ENCODE measurements at places on chromosomes 7 and 10. TPM values are rescaled to one million over a fixed set of nuclear protein-coding genes. Genes with fewer than 3 reads are reported as not detected.

The ANKMY2 gene
- 15.8 TPM for polyA plus RNA-seq

DNA sequence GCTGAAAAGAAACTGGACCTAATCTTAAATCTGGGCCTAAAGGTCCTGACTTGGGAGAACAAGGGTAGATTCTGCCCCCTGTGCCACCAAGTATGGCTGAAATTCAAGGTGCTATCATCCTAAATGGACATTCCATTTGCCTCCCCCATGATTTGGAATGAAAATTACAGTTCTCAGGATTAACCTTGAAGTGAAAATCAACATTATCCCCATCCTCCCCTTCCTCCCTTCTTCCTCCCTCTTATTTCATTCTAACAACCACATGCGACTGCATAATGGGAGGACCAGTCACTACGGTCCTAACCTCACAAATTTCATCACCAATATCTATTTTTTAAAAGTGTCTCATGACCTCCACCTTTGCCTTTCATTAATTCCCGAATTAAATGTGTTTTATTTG is 62.1 kb downstream of the SEMA3C start:
- no peak for DNase-seq

- DNase-seq, result no peak
These were observed 85.9 kb downstream of the MAD1L1 start for GRCh38 chr7:2146676-2147472.

The NXPH1 gene
- not detected for polyA plus RNA-seq

The MARVELD1 gene
- 68.1 TPM for polyA plus RNA-seq

The GPR141 gene
- not detected for polyA plus RNA-seq

DNA sequence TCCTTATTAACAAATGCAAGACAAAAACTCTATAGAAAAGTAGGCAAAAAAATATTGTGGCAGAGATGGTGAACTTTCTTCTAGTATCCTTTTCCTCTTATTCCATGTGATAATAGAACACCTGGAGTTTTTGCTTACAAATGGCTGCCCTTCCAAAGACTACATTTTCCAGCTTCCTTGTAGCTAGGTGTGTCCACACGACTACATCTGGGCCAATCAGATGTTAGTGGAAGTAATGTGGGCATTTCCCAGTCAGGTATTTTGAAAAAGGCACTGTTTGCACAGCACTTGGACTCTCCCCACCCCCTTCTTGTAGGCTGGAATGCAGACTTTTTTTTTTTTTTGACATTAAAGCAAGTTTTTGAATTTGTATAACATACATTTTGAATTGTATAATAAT is 105.5 kb upstream of the TBX20 start:
- no peak for DNase-seq

DNA sequence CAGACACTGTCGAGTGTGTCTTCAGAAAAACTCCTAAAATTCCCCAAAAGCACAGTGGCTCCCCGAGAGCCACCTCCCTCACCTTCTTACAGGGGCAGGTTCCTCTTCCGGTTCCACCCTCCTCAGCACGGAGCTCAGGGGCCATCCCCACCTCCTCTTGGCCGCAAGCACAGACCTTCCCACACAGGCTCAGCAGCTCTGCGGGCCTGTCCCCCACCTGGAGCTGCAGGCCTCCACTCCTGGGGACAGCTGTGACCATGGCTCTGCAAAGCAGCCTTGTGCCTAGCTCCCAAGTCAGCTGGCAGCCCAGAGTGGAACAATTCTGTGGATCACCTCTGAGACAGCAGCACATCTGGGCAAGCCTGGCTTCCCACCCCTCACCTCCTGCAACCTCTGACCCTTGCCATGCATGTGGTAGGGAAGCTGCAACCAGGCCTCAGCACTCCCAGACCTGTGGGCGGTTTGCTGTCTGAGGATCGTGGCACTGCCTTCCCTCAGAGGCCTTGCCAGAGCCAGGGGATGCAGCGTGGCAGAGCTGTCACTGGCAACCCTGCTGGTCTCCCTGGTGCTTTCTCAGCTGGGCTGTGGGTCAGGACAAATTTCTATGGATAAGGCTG is 79.7 kb downstream of the ALOX5 start:
- DNase-seq, result no peak

The CALCR gene
- not detected for polyA plus RNA-seq

The SH2D4B gene
- polyA plus RNA-seq, result not detected

The TRPV5 gene
- not detected for polyA plus RNA-seq

DNA sequence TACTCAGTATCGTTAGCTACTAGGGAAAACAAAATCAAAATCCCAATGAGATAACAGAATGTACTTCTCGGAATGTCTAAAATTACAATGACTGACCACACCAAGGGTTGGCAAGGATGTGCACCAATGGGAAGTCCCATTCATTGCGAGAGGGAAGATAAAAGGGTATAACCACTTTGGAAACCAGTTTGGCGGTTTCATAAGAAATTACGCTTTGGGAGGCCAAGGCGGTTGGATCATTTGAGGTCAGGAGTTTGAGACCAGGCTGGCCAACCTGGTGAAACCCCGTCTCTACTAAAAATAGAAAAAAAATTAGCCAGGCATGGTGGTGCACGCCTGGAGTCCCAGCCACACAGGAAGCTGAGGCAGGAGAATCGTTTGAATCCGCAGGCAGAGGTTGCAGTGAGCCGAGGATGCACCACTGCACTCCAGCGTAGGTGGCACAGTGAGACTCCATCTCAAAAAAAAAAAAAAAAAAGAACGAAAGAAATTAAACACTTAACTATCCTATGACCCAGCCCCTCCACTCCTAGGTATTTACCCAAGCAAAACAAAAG is 7.6 kb downstream of the HACD1 start:
- no peak for DNase-seq

DNA sequence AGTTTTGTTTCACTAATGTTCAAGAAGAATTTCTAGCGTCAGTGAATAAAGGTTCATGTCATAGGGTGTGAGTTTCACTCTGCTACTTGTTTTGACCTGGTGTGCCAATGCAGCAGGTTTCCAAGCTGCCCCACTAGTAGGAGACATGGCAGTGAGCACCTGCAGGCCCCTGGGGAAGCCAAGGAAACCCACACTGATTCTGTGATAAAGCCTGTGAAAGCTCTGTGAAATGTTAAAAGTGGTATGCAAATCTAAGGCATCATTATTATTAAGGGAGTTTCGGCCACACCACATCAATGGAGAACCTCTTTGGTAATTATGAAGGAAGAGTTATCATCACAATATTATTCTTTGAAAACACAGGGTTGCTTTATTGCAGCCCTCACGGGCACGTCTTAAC is 46.4 kb downstream of the ABCB5 start:
- DNase-seq, result no peak

DNA sequence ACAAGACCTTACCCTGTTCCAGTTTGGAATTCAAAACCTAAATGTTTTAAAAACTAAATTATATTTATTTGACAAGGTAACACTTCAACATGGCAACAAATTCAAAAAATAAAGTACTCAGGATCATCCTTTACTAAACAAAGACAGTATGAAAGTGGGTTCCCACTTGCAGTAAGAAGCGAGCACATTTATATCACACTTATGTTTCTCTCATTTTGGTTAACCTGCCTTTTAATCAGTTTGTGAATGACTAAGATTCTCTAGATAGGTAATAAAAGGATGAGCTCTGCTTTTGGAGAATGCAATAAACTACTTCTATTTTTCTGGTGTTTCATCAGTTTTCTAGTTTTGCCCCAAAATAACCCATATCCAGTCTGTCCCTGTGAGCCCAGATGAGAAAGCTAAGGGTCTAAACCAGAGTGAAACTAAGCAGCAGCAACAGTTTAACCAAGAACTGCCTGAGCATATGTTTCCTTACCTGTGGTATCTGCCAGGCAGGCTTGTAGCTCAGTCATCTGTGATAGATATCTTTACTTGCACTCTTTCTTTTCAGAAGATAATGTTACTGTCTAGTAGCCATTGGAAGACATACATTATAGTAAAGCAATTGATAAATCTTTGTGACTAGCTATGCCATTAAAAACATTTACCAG is 64.1 kb downstream of the ABLIM1 start:
- no peak for DNase-seq

DNA sequence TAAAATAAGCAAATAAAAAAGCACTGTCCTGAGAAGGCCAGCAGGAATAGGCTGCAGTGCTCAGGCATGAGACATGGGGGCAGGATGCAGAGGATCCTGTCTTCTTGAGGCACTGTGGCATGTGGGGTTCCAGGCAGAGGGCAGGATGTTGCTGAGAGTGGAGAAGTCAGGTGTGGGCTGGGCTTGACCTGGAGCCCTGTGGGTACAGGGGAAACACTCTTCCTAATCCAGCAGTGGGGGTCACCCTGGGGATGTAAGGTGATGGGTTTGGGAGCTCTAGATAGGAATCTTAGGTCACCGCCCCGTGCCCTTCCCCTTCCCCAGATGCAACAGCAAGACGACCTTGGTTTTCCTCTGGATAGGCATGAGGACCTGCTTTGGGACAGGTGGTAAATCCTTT is 13.6 kb downstream of the SUMF2 start:
- no peak for DNase-seq

DNA sequence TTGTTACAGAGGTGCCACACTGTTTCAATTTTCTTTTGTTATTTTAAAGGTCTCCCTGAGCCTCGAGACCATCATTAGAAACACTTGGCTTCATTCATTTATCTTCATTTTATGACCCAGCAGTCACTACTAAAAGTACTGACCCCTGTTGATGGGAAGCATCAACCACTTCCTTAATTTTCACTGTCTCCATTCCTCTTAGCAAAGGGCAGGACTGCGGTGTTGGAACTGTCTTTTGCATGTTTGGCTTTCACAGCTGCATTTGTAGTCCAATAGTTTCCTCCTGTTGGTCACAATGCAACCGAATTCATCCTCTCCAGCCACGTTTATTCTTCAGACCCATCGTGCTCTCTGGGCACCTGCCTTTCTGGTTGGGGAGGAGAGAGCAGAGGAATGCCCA is 46.7 kb upstream of the PDZD8 start:
- DNase-seq, result no peak

Data from IMR-90 (cell line).